Stimulated activated CD4-positive, alpha-beta T cell treated with anti-CD3 and anti-CD28 coated beads, Interleukin-1b, Interleukin-23, amount 100 ng/mL, for 1 hour (primary cell): ENCODE measurements at places on chromosomes 13 and 19.

GRCh38 chr19:572743-573518 is 535 bp downstream of the BSG start:
- DNase-seq, result no peak

- DNase-seq, result no peak
Measured at GRCh38 chr19:54485851-54486250, 12.8 kb upstream of the CDC42EP5 start.

- DNase-seq, result no peak
Measured at GRCh38 chr19:11345122-11345803, 805 bp downstream of the TMEM205 start.

- DNase-seq, result no peak
Measured at GRCh38 chr13:28626266-28626665, 32.7 kb upstream of the POMP start.

- DNase-seq, result peak; percentile 11
Measured at GRCh38 chr19:33125929-33126388, 6.0 kb upstream of the WDR88 start.

- DNase-seq, result no peak
Measured at GRCh38 chr19:11181488-11181887, 15.9 kb downstream of the KANK2 start.

- no peak for DNase-seq
Measured at GRCh38 chr13:113945857-113946408, 27.9 kb downstream of the C13orf46 start.

DNA sequence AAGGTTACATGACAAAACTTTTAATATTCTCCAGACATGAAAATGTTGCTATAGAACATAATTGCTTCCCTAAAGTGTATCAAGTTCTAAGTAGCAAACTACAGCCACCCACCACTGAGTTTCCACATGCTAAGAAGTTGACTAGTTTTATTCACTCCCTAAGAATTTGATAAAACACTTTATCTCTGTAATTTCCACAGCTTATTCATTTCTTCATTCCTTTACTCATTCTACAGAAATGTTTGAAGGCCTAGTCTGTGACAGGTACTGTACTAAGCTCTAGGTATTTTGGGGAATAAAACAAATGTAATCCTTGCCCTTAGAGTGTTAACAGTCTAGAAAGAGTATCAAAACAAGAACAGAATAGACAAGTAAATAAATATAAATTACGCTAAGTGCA is 101.8 kb upstream of the DIAPH3 start:
- DNase-seq, result no peak

GRCh38 chr13:27446986-27447583 is 3.3 kb downstream of the MTIF3 start:
- no peak for DNase-seq

DNA sequence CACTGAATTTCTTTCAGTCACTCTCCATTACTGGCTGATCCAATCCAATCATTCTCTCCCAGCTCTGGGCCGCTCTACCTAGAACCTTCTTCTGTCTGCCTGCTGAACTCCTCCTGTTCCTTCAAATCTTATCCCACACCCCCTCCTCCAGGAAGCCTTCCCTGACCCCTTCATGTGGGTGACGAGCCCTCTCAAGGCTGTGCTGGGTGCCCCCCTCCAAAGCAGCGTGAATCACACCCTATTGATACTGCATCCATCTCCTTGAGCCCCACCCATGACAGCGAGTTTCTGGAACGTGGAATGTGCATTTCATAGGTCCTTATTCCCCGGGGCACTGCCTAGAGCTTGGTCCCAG is 3.2 kb downstream of the PIH1D1 start:
- DNase-seq, result no peak

- no peak for DNase-seq
Measured at GRCh38 chr19:19068659-19069654, 5.2 kb downstream of the SLC25A42 start.

DNA sequence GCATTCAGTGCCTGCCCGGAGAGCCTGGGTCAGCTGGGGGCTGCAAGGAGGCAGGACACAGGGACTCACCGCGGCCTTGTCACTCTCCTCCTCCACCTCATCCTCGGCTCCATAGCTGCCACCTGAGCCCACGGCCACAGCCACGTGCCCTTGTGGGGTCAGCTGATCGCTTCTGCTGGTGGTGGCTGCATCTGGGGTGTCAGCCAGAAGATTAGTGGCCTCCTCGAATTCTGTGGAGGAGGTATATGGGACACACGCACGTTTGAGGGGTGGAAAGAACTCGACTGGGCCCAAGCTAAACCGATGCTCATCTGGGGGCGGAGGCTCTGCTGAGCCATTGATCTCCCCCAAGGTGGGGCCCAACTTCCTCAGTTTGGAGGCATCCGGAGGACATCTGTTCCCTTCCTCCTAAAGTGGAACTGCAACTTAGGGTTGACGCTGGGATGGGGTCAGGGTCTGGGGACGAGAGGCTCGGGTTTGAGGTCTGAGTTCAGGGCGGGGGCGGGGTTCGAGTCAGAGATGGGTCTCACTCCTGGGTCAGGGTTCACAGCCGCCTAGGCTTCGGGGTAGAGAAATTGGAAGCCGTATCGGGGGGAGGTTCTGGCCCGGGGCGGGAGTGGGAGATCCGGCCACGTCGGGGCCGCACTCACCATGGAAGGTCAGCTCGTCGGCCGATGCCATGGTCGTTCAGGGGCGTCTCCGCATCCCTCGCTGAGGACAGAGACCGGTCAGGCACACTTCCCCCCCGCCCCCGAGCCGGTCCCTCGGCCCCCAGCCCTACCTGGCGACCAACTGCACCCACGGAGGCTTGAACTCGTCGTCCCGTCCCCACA is 493 bp downstream of the YIPF2 start:
- DNase-seq, result no peak
